ENCODE measurements at places on chromosomes 16 and 17.
A peak's percentile ranks its signal among the peaks of the same experiment; 100 is the strongest.

GRCh38 chr17:5211458-5211857 lies 19.8 kb upstream of the ZNF594 start:
- no peak for DNase-seq

DNA sequence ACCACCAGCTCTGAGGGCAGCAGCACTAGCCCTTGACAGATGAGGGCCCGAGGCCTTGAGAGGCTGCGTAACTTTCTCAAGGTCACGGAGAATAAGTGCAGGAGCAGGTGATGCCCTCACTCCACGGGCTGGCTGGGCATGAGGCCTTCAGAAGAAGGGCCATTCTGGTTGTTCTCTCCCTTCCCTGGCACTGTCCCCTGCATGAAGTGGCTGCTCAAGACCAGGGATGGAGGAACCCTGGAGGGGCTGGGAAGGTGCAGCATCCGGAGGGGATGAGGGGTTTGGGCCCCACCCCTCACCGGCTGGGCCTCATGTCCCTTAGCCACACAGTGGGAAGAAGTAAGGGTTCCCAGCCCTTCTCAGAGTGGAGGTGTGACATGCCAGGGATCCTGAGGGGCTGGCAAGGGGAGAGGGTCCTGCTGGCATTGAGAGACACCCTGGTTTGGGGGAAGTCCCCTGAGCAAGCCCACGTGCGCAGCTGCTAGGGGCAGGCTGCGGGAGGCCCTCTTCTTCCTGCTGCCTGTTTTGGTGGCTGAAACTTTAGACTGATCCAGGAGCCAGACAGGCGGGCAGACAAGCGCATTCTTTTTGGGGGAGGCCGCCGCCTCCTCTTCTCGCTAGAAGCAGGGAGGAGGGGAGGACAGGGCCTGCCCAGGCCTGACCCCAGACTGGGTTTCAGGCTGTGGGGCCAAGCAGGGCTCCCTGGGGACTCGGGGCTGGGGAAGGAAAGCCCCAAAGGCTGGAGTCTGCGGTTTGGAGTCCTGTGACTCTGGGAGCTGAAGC lies 74.0 kb downstream of the N4BP1 start:
- no peak for DNase-seq

DNA sequence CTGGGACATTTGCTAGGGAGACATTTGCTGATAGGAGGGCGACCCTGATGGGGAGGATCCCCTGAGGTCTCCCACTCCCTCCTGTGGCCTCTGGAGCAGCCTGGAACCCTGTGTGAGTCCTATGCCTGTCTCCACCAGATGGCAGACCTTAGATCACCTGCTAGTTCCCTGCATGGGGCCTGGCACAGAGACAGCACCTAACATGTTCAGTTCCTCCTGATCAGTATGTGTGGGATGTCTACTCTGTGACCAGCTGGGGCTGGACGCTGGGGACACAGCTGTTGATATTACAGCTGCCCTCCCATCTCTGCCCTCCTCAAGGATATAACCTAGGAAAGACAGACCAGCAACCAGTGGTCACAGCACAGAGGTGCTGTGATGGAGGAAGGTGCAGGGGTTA lies 1.1 kb upstream of the ADCY7 start:
- peak; percentile 45 for DNase-seq

DNA sequence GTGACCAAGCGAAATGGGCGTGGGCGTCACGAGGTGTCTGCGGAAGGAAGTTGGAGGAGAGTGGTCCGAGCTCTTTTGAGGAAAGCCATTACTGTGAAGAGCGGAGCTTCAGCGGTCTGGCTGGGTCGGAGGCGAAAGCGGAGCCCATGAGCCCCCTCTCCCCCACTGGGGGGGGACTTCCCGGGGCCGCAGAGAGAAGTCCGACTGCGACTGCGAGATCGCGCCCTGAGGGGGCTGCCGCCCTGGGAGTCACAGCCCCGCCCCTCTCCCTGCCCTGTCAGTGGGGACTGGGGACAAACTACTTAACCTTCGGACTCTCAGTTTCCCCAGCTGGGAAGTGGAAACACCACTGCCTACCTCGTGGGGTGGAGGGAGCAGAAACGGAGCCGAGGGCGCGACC lies 20.0 kb upstream of the ARL4D start:
- no peak for DNase-seq

DNA sequence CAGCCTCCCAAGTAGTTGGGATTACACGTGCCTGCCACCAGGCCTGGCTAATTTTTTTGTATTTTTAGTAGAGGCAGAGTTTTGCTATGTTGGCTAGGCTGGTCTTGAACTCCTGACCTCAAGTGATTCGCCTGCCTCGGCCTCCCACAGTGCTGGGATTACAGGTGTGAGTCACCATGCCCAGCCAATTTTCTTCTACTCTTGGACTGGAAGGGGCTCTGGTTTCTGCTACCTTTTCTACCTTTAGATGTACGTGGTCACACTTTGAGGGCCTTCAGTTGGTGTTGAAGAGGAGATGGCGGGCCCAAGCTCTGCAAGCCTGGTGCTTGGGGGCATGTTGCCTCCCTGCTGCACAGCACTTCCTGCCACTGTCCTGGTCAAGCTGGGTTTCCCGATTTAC lies 173.6 kb downstream of the PRKCA start:
- DNase-seq: no peak
